ENCODE measurements at places on chromosomes 11 and 22. TPM values are rescaled to one million over a fixed set of nuclear protein-coding genes. Genes with fewer than 3 reads are reported as not detected.

- H3K36me3 ChIP-seq = no peaks in the 10 kb centered on the region
- no peaks in the 10 kb centered on the region for H3K27me3 ChIP-seq
- H3K4me3 ChIP-seq = no peak overlapping the region
- no peak overlapping the region for H3K27ac ChIP-seq
- no peaks in the 10 kb centered on the region for H3K4me1 ChIP-seq
Measured at GRCh38 chr22:45565171-45565570, 62.5 kb downstream of the FBLN1 start.

The ZNF74 gene
- total RNA-seq = 41.6 TPM

DNA sequence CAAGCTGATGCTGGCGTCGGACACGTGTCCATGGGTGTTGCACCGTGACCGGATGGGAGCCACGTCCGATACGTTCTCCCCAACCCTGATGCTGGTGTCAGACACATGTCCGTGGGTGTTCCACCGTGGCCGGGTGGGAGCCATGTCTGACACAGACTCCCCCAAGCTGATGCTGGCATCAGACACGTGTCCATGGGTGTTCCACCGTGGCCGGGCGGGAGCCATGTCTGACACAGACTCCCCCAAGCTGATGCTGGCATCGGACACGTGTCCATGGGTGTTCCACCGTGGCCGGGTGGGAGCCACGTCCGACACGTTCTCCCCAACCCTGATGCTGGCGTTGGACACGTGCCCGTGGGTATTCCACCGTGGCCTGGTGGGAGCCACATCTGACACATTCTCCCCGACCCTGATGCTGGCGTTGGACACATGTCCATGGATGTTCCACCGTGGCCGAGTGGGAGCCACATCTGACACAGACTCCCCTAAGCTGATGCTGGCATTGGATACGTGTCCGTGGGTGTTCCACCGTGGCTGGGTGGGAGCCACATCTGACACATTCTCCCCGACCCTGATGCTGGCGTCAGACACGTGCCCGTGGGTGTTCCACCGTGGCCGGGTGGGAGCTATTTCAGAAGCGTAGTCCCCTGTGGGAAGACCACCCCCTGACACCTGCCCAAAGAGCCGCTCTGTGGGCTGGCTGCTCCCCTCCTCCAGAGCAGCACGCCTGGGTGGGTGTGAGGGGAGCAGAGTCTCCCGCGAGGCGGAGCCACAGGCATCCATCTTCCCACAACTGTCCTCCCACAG is 20.0 kb downstream of the SELENOO start:
- H3K4me3 ChIP-seq = no peak overlapping the region
- H3K27me3 ChIP-seq = no peaks in the 10 kb centered on the region
- H3K27ac ChIP-seq = no peak overlapping the region
- H3K36me3 ChIP-seq = peaks cover 53% of the 10 kb centered on the region
- no peaks in the 10 kb centered on the region for H3K4me1 ChIP-seq

The LTBP3 gene
- 220 TPM for total RNA-seq

All from prostate gland (tissue), 2 donors.